ENCODE measurements at places on chromosomes 12 and 14.

DNA sequence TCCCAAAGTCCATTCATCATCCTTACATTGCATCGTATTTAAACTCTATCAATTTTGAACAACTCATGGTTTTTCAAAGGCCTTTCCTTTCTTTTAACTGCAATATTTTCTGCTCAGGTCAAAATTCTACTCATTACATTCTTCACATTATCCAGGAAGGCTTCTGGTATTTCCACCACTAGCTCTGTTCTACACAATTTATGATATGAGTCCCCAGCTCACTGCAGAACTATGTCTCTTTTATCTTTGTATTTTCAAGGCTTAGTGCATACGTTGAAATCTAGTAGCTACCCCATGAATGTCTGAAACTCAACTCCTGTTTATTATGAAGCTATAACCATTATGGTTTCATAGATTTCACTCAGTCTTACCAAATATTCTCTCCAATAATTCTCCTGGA is 282.9 kb downstream of the DUSP6 start:
- DNase-seq = no peak

- no peak for DNase-seq
These were observed 100.6 kb downstream of the TNFAIP2 start for GRCh38 chr14:103223818-103224352.

GRCh38 chr12:57846285-57846576 is 298 bp downstream of the CTDSP2 start:
- no peak for DNase-seq

DNA sequence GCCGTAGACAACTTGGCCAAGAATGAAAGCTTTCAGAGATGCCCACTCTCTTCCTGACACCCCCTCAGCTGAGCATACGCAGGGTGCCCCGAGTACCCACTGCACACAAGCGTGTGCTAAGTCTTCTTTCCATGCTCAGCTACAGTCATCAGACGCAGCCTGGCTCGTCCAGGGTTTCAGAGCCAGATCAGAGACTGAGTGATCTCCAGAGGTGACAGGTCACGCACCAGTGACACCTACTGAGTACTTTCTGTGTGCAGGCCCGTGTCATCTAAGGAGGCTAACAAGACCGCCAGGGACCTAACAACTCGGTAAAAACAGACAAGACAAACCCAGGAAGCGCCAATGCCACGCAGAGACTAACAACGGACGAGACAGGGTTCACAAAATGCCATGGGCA is 25.1 kb downstream of the STX2 start:
- no peak for DNase-seq

- no peak for DNase-seq
These were observed 95.4 kb downstream of the CCER1 start for GRCh38 chr12:90859591-90859990.

DNA sequence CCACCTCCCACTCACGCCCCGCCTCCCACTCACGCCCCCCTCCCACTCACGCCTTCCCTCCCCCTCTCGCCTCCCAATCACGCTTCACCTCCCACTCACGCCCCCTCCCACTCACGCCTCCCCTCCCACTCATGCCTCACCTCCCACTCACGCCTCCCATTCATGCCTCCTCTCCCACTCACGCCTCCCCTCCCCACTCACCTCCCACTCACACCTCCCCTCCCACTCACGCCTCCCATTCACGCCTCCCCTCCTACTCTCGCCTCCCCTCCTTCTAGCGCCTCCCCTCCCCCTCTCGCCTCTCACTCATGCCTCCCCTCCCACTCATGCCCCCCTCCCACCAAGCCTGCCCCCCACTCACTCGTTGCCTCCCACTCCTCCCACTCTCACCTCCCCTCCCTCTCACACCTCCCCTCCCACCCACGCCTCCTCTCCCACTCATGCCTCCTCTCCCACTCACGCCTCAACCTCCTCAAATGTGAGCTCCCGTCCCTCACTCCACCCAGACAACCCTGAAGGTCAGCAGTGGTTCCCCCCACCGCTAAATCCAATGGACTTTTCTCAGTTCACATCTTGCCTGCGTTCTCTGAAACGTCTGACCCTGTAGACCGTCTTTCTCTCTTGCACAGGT is 39.8 kb downstream of the TMEM63C start:
- DNase-seq = no peak

DNA sequence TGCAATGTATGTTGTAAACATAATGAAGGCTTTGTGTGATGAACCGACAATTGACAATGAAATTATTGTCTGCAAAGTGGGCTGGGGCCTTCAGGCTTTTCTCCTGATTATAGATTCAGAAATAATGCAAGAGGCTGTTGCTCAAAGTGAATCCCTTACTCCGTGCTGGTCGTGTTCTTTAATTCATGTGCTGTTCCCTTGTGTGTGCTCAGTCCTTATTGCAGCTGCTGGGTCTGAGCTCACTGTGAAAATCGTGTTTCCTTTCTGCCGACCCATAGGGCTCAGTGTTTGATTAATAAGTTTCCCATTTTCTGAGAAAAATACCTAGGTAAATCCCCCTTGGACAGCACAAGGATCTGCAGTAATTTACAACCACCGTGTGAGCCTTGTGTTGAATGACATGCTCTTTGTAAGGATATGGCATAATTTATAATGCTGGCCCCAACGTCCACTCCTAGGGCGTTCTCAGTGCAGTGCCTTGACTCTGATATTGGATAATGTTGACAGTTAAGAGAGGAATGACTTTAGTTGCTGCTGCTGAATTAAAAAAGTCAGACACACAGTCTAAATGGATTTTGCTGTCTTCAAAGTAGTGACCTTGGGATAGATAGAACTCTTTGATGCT is 81.6 kb downstream of the RGS6 start:
- no peak for DNase-seq

DNA sequence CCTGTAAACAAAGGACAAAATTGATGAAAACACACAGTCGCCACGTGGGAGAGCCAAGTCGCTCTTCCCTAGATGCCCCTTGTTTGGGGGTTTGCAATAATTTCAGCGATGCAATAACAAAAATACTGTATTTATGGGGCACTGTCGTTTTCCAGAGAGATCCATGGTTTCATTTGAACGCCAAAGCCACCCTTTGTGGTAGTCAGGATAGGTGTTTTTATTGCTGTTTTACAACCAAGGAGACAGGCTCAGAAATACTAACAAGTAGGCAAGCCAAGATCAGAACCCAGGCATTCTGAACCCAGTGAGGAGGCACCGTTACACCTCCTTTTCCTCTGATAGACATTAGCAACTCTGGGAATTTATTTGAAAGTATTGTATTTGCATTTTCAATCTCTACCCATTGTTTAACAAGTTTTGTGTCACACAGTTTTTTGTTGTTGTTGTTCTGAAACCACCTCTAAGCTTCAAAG is 831 bp upstream of the BTBD7 start:
- DNase-seq = no peak

- no peak for DNase-seq
These were observed 36.5 kb downstream of the LRRC74A start for GRCh38 chr14:76862546-76863282.

- no peak for DNase-seq
These were observed 62.1 kb upstream of the SLC38A4 start for GRCh38 chr12:46887870-46888269.

DNA sequence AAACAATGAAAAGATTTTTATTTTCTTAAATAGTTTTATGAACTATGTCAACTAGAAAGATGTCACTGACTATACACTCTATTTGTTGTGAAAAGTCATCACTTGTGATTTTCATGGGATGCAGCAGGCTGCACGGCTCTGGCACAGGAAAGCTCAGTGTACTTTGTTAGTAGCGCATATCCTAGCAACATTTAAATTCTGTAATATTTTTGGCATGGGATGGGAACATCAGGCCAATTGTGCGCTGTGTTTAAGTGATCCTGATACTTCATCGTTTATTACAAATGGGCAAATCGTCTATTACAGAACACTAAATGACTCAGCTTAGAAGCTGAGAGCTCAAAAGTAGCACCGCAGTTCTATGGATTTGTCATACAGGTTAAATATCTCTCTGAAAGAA is 60.7 kb upstream of the SAV1 start:
- no peak for DNase-seq

DNA sequence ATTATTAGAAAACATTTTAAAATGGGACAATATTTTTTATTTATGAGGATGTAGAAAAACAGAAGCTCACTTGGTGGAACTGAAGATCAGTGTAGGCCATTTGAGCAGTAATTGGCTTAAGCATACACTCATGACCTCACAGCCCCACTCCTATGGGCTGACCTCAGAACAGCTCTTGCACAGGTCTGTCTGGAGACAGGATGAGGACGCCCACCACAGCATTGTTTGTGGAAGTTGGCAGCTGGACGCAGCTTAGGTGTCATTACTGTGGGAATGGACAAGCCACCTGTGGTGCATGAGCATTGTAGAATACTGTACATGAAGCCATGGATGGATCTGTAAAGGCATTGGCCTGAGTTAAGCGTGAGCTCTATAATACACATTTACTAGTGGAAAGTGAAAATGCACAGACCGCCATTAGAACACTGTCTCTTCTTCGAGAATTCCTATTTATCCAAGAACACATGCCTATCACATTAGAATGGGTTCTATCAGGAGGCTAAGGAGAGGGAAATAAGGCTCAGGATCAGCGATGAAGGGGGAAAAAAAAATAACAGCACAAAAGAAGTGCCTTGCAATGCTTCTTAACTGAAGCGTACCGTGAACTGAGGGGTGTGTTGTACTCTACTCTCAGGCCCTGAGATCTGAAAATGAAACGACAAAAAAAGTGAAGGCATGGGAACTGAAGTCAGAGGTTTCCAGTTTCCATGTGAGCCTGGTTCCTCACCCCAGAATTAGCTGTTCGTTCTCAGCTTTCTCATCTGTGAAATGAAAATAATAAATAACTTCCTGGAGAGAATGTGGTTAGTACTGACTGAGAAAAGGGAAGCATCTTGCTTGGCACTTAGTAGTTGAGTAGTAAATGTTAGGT is 33.6 kb downstream of the KCNA1 start:
- no peak for DNase-seq

- DNase-seq = peak; percentile 56
These were observed 4.2 kb downstream of the SH2B3 start for GRCh38 chr12:111409780-111410430.

DNA sequence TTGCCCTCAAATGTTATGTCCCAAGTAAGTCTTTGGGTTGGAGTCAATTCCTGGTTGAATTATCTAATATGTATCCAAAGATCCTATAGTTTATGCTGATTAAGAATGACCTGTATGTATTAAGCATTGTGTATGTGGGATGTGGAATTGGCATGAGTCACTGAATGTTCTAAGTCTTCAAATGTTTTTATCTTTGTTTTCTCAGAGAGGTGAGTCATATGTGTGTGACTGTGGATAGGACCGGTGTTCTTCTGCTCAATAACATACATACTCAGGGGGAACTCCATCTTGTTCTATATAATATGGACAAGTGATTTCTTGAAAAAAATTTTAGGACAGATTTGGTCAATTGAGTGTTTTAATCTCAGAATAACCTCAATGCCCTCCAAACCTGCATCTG is 57.9 kb downstream of the NAV3 start:
- no peak for DNase-seq

- no peak for DNase-seq
These were observed 2.6 kb downstream of the ZC3H14 start for GRCh38 chr14:88565427-88565826.

GRCh38 chr12:85188619-85189018 is 91.4 kb upstream of the ALX1 start:
- DNase-seq = no peak

- DNase-seq = no peak
These were observed 134.2 kb downstream of the NTF3 start for GRCh38 chr12:5565933-5566599.

- no peak for DNase-seq
These were observed 203.8 kb upstream of the RGS6 start for GRCh38 chr14:71728386-71728785.

- DNase-seq = no peak
These were observed 18.0 kb upstream of the APPL2 start for GRCh38 chr12:105253866-105254513.

DNA sequence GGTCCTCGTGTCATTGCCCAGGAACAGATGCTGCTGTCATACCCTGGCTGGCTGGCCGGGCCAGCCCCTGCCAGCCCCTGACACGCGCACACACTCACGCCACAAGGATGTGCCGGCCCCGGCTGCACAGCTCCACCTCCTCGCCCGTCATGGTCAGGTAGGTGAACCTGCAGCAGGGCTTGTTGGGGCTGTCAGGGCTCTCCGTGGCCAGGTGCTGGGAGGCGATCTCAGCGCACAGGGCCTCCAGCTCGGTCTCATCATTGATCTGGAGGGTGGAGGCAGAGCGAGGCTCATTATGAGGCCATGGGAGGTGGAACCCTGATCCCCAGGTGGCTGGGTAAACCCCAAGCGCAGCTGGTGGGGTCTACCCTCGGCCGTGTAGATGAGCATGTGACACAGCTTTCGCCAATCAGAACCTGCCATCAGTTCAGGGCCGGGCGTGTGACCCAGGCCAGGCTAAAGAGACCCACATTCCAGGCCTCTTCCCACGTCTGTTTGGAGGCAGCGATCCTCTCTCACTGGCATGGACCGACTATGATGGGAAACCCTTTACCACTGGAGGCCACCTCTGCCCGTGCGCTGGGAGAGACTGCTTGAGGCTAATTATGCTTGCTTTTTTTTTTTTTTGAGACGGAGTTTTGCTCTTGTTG is 38.8 kb downstream of the TRAFD1 start:
- DNase-seq = no peak

DNA sequence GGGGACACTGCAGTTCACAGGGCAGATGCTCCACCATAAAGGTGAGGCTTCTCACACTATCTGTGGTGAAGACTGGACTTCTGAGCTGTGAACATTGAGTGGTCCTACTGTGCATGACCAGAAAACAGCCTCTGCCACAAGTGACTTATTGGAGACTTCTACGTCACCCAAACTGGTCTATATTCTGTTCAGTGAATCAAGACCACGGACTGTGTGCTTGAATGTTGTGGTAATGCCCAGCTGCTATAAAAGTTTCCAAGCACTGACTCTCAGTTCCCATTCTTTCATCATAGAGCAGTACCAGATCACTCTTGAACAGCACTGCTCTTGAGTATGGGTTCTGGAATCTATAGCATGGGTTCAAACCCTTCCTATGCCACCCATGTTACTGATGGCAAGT is 4.8 kb upstream of the PLEK2 start:
- no peak for DNase-seq

GRCh38 chr12:51399891-51400290 is 8.7 kb upstream of the GALNT6 start:
- no peak for DNase-seq

- DNase-seq = peak; percentile 27
These were observed at the start of gene ANKS1B for GRCh38 chr12:99984271-99985128. Gene ANKS1B, minus strand, starts transcription at chr12:99984936. Its CDS starts 699 bp downstream, at chr12:99984237.

DNA sequence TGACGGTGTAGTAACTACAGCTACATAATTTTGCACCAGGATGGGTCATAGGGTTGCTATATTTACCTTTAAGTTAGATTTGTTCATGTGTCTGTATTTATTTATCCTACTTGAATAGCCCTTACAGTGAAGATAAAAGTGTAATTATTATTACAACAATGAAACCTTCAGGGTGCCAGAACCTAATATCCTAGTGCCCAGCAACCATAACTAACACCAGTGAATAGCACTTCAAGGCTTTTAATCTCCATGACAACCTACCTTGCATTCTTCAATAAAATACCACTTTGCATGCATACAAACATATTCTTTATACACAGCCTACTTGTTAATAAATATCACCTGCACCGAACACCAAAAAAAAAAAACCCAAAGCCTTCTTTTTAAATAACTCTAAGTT is 58.7 kb upstream of the G2E3 start:
- DNase-seq = no peak
